CD14-positive monocyte (primary cell): ENCODE measurements at places on chromosomes 11 and 22.

DNA sequence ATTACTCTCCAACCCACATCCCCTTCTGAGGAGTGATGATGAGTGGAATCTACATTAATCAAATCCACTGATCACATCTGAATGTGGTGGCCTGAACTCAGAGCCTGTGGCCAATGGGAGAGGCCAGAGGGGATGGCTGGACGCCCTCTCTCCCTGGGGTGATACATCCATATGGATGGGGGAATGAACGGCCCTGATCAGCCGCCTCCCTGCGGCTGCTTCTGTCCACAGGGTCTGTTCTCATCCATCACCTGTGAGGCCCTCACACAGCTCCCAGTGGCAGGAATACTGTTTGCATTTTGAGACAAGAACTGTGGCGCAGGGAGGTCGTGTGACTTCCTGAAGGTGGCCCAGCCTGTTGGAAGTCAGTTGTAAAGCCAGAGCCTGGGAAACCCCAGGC, 78.3 kb upstream of the SHISAL1 start:
- DNase-seq: no peak

DNA sequence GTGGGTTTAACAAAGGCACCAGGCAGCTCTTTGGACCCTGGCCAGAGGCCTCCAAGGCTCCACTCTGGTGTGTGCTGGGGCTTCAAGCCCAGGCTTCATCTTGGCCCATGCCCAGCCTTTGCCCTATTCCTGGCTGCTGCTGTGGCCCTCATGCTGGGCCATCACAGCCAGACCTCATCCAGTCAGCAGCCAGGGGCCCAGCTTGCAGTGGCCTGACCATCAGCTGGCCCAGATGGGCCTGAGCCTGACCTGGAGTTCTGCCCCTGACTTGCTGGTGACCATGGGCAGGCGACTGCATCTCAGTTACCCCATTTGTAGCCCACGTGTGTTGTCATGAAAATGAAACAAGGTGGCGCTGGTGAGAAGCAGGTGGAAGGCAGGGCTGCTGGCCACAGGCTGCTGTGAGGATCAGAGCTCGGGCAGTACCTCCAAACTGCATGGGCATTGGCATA, 76.1 kb downstream of the MED15 start:
- no peak for DNase-seq

- no peak for DNase-seq
Measured at GRCh38 chr22:22893077-22893805, 5.6 kb downstream of the IGLL5 start.

- no peak for DNase-seq
Measured at GRCh38 chr11:45021692-45022141, 71.0 kb upstream of the TP53I11 start.

- DNase-seq: no peak
Measured at GRCh38 chr11:6481924-6482275, 599 bp downstream of the TIMM10B start.

DNA sequence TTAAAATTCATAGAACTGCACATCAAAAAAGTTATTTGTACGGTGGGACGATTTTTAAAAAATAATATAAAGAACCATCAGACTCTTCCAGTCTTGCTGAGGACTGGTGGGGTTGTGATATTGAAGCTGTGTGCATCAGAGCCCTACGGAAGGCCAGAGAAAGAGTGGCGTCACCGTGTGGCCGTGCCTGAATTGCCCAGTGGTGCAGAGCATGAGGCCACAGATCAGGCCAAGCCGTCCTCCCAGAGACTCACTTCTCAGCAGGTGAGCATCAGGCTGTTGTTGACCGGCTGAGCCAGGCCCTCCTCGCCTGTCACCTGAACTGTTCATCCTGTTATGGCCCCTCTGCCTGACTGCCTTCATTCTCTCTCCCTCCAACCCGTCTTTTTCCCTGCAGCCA, 1013.9 kb downstream of the TBC1D22A start:
- DNase-seq: no peak

GRCh38 chr11:109785714-109786113, 307.5 kb upstream of the ZC3H12C start:
- no peak for DNase-seq

DNA sequence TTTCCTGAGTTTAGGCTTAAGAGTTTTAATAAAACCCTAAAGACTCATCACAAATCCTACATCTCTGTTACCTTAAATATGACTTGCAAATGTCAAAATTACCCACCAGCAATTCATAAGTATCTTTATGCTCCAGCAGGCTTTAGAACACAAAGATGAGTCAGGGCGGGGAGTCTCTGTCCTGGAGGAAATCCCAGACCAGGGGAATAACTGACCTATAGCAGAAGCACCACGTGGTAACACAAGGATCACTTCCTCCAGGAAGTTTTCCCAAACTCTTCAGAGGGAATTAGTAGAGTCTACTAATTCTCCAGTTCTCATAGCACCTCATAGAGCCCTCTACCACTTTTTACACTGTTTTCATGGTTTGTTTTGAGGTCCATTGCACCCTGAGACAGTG, 217.0 kb downstream of the NAV2 start:
- DNase-seq: no peak

DNA sequence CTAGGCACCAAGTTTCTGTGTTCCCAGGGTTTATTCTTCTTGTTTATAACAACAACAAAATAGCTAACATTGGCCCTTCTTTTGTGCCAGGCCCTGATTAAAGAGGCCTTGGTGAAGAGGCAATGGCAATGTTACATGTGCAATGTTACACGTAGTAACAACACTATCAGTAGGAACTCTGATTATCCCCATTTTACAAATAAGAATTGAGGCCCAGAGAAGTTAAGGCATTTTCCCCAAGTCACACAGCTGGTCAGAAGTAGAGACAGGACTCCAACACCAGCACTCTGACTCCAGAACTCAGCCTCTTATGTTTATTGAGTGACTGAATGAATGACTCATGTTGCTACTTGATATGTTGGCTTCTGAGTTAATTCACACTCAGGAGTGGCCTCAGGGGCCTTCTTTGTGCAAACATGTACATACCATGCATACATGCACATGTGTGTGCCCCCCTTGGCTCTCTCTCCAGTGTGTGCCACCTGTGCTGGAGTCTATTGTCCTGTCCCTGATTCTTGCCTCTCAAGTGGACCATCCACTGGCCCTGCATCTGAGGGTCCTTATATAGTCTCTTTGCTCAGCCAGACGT, 98.4 kb downstream of the TP53I11 start:
- DNase-seq: no peak

DNA sequence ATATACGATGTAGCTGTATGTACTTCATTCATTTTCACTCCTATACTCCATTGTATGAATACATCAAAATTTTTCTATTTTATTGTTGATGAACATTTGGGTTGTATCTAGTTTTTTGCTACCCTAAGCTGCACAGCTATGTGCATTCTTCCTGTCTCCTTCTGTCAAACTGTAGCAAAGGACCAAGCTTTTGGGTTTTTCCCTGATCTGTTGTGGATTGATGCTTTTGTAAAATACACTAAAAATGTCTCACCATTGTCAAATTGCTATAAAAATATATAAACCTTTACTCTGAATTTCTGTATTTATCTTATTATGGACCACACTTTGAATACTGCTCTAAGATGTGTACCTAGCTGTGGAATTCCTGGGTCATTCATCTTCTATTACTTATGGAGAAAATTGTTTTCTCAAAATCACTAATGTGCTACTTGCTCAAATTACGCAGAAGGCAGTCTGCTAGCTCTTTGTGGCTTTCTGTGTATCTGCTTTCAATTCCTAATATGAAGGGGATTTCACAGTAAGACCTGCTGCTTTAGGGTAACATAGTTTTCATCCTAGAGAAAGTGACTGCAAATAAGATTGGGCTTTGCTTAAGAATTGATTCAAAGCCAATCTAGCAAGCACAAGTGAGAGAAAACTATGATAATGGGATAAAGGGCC, 123.4 kb downstream of the CYP2R1 start:
- DNase-seq: no peak

GRCh38 chr11:110303414-110303826, 7.0 kb upstream of the RDX start:
- no peak for DNase-seq

DNA sequence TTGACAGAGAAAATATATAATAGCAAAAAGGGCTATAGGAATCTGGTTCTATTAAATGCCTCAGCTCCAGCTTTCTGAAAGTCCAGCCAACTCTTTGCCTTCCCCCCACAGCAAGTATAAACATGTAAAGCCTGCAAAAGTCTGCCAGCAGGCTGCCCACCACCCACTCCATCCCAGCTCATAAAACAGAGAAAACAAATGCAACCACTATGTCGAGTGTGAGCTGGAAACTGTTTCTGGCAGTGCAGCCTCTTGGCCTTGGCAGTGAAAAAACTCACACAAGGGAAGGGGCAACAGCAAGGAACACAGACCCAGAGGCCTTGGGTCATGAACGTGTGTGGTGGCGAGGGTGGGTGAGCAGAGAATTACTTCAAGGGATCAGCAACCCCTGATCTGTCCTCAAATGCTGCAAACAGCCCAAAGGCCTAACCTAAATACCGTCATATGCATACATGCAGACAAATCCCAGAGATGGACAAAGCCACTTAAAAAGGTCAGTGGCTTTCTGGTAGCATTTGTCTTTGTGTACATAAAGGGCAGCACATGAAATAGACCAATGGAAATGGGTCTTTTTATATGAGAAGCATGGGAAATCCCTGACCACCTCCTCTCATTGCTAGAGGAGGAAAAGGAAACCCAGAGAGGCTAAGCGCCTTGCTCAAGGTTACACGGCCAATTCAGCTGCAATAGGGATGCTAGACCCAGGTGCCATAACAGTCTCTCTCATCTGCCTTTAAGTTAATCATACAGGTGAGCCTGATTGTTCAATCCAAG, 74.8 kb downstream of the NAT10 start:
- DNase-seq: no peak

- DNase-seq: no peak
Measured at GRCh38 chr11:133500435-133500834, 31.9 kb downstream of the OPCML start.

DNA sequence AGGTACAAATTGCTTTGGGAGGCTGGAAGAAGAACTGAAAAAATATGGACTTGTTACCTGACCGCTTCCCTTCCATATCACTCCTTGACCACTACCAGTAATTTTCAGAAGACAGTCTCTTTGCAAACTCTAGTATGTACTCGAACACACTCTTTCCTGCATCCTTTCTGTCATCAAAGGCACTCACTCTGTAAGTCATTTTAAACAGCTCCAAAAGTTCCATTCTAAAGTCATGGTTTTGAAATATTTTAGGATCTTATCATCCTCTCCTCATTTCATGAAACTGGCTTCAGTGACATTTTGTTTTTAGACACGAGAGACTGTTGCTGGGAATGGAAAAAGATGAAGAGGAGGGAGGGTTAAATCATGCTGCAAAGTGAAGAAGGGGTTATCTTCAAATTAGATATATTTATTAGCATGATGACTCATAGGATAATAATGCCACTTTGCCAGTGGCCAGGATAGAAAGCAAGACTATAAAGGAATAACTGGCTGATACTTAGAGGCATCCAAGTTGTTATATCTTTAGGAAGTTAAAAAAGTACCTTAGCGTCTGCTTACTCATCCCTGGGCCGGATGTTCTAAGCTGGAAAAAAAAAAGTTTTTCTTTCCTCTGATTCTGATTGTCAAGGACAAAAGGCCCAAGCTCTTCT, 549.3 kb downstream of the METTL15 start:
- no peak for DNase-seq

DNA sequence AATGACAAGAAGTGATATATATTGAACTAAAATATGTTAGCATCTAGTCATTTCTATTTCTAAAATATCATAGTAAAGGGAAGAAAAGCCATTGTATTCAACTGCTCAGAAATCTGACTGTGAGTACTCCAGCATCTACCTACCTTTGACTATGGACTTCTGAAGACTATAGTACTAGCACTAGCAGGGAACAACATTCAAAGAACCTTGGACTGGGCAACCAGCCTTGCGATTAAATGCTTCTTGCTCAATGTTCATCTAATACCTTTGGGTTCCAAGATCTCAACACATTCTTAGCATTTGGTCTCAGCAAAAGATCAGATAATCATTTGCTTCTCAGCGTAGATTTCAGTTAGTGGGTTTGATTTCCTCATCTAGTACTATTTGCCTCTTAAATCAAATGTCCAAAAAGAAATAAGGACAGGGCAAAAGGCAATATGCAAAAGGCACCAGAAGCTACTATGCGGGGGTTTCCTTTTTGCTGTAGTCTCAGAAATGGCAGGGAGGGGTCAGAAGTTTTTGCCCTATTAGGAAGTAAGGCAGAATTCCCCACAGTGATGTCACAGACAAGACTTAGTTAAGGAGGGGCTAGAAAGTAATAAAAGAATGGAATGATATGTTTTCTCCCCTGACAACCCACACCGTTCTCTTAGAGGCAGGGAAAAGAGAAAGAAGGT, 80.6 kb downstream of the GAB2 start:
- peak; percentile 66 for DNase-seq

DNA sequence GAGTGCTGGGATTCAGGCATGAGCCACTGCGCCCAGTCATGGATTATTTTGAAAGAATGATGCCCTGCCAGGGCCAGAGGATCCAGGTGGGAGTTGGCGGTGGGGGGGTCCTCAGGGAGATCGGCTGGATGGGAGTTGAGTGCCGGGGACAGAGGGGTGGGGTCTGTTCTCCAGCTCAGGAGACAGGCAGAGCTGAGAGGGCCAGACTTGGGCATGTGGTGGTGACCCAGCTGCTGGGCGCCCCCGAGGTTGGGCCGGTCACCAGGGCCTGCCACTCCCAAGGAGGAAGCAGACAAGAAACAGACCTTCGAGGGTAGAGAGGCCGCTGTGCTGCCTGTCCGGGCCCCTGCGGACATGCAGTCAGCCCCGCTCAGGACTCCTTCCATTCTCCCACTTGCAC, 11.8 kb upstream of the PRODH start:
- no peak for DNase-seq

GRCh38 chr11:83727251-83727650, 441.1 kb upstream of the CCDC90B start:
- DNase-seq: no peak

DNA sequence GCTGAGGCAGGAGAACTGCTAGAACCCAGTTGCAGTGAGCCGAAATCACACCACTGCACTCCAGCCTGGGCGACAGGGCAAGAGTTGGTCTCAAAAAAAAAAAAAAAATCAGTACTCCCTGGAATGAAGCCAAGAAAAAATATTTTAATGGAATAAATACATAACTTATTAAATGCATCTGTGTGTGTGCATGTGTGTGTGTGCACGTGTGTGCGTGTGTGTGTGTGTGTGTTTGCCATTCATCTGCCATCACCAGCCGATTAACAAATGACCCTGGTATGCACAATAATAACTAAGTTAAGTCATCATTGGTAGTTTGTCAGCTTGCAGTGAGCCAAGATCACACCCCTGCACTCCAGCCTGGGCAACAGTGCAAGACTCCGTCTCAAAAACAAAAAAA, 35.0 kb upstream of the SCGB1A1 start:
- no peak for DNase-seq

- DNase-seq: no peak
Measured at GRCh38 chr11:2839395-2839943, 46.1 kb downstream of the CDKN1C start.

- no peak for DNase-seq
Measured at GRCh38 chr11:10473371-10473770, 18.3 kb downstream of the AMPD3 start.
